ENCODE measurements at places on chromosomes 3 and 15. TPM values are rescaled to one million over a fixed set of nuclear protein-coding genes. Genes with fewer than 3 reads are reported as not detected.

Gene GOLGA8J
- not detected for polyA plus RNA-seq

DNA sequence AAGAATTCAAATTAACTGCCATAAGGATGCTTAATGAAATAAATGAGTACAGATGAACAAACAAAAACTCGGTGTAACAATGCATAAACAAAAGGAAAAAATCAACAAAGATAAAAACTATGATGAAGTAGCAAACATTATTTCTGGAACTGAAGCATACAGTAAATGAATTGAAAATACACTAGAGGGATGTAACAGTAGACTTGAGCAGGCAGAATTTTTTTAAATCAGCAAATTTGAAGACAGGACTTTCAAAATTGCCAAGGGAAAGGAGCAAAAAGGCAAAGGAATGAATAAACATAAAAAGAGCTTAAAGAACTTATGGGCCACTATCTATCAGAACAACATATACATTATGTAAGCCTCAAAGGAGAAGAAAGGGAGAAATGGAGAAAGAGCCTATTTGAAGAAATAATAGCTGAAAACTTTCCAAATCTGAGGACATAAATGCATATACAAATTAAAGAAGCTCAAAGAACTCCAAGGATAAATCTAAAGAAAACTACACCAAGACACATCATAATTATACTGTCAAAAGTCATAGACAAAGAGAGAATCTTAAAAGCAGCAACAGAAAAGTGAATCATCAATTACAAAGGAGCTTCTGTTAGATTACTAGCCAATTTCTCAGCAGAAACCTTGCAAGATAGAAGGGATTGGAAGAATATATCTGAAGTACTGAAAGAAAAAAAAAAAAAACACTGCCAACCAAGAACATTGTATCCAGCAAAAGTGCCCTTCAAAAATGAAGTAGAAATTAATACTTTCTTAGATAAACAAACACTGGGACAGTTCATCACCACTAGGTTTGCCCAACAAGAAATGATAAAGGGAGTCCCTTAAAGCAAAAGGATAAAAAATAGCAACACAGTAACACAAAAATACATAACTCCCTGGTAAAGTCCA lies 15.5 kb downstream of the TOP2B start:
- no peak for DNase-seq

DNA sequence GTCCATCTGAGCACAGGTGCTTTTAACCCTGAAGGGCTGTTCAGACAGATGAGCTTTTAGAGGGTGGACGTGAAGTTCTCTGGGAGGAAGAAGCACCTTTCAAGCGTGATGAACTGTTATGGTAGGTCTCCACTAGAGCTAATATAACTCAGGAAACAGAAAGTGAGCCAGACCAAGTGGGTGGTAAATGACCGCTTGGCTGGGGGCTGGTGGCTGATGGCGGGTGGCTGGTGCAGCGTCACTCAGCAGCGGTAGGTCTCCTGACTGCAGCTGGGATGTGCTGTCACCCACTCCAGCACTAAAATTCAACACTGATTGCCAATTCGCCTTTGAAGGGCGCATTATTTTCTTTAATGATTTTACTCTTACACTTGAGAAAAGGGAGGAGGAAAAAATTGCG lies 31.2 kb upstream of the LACTB start:
- DNase-seq: no peak

DNA sequence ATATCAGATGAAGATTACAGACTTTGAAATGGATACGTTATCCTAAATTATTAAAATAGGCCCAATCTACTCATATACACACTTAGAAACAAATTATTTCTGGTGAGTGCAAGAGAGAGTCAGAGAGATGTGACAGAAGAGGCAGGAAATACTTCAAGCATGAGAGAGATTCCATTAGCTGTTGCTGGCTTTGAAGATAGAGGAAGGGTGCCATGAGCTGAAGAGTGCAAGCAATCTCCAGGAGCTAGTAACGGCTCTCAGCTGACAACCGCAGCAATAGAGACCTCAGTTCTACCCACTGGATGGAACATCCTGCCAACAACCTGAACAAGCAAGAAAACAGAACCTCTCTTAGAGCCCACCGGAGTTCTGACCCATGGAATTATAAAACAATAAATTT lies 270.7 kb upstream of the SLITRK3 start:
- no peak for DNase-seq

GRCh38 chr3:155026999-155027591 lies 53.0 kb upstream of the MME start:
- DNase-seq: no peak

GRCh38 chr15:88032787-88033186 lies 223.8 kb downstream of the NTRK3 start:
- DNase-seq: no peak
